ENCODE measurements at places on chromosomes 12 and 14.

DNA sequence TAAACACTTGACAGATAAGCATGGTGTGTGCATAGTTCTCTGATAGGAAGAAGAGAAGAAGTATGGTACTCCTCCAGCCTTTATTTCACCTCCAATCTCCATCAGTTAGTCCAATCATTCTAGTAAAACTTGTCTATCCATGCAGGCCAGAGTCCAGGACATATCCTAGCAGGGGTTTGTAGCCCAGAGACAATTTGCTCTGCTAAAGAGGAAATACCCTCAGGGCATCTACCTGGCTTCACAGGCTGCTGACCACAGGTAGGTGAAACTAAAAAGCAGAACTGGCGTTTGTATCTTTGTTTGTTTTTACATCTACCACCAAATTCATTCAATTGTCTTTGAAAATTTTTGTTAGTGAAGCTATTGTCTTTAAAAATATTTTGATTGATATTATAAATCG, 717.6 kb downstream of the FSCB start:
- no peak for DNase-seq

DNA sequence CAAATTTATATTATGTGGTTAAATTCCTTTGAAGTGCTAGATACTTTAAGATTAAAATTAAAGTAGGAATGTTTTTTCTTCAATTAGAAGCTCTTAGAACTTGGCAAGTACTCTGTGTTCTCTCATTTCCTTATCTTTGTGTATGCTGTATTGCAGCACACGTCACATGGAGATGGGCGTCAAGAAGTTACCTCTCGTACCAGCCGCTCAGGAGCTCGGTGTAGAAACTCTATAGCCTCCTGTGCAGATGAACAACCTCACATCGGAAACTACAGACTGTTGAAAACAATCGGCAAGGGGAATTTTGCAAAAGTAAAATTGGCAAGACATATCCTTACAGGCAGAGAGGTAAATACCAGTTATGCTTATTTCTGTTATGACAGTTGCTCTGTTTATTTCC, 19.7 kb downstream of the MARK3 start:
- no peak for DNase-seq

GRCh38 chr14:22689199-22689598, 45.0 kb upstream of the OR6J1 start:
- peak; percentile 99 for DNase-seq

DNA sequence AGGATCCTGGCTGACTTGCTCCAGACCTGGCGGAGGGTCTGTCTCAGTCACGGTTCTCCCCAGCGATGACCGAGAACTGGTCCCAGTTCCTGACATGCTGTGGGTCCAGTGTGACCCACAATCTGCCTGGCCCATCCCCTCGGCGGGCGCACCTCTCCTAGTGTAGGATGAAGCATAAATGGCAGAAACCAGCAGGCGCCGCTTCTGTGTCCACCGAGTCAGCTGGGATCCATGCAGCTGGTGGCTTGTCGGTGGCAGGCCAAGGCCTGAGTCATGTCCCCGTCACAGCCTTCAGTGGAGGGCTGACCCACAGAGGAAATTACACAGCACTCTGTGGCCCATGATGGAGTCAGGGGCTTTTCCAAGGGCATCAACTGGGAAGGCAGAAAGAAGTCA, 38.5 kb downstream of the NFKBIA start:
- DNase-seq: peak; percentile 26

GRCh38 chr14:20624495-20625070, 16.9 kb downstream of the OR6S1 start:
- DNase-seq: peak; percentile 81

DNA sequence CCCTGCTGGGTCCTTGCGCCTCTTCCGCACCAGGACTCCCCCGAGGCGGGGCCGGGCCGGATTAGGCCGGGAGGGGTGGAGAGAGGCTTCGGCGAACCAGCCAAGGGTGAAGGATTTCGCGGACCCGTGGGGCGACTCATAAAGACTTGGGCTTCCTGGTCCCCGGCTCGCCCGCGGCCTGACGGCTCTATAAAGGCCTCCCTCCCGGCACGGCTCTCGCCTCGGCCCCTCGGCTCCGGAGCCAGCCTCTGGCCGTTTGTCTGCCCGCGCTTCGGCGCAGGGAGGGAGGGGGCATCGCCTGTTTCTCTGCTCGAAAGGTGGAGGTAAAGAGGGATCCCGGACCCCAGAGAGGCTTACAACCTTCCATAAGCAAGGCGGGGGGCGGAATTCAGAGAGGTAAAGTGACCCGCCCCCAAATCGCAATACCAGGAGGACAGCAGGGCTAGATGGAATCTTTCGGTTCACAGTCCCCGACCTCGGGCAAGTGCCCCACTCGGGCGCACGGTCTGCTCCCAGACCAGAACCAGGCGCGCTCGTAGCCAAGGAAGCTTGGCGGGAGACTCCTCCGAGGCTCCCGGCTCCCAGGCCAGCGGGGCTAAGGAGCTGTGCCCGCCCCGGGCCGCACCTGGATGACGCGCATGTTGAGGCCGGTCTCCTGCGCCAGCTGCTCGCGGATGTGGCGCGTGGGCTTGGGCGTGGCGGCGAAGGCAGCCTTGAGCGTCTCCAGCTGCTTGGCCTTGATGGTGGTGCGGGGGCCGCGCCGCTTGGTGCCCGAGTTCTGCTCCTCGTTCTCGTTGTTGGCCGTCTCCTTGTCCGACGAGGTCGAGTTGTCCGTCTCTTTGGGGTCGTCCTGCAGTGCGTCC, 3.9 kb downstream of the LHX5 start:
- peak; percentile 49 for DNase-seq

GRCh38 chr12:128784030-128784760, 39.6 kb downstream of the SLC15A4 start:
- peak; percentile 29 for DNase-seq

DNA sequence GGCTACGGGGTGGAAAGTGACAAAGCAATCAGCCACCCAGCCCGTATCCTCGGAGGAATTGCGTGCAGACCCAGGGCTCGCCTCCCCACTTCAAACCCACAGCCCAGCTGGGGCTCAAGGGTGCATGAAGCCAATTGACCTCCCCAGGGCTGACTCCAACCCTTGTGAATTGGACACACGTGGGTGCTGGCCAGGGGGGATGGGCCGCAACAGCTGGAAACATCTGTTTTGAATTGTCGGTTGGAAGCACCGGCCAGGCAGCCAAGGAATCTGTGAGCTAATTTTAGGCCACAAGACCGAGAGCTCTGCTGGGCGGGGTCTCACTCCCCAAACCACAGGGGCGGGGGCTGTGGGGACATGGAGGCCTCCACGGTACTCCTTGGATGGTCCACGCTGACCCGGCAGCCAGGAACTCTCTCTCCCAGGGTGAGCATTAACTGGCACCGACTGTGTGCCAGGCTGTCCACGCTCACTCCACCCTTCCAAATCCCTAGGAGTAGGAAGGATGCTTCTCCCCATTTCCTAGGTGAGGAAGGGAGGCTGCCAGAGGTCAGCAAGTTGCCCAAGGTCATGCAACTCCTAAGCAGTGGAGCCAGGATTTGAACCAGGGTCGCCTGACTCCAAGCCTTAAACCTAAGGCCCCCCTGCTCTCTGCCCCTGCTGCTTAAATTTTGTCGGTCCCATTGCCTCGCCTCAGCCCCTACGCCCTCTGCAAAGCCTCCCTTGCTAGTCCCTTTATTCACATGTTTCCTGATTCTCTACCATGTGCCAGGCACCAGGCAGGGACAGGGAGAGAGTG, 11.9 kb upstream of the TMEM119 start:
- DNase-seq: no peak

DNA sequence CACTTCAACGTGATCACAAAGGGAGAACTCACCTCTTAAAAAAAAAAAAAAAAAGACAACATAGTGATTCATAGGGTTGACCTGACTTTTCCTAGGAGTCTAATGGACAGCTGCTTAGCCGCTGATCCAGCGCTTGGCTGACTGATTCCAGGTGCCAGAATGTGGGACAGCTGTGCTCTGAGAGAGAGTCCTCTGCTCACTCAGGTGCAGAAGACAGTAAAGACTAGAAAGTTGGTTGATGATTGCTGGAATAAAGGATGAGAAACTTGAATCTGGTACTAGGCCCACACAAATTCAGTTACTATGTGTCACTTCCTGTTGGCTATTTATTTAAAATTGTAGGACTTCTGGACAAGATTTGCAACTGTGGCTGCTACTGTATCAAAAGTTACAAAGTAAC, 229.4 kb downstream of the CHST11 start:
- peak; percentile 47 for DNase-seq

GRCh38 chr12:49764126-49764525, 22.8 kb downstream of the TMBIM6 start:
- DNase-seq: no peak

GRCh38 chr14:99321236-99321925, 49.4 kb upstream of the BCL11B start:
- DNase-seq: no peak

DNA sequence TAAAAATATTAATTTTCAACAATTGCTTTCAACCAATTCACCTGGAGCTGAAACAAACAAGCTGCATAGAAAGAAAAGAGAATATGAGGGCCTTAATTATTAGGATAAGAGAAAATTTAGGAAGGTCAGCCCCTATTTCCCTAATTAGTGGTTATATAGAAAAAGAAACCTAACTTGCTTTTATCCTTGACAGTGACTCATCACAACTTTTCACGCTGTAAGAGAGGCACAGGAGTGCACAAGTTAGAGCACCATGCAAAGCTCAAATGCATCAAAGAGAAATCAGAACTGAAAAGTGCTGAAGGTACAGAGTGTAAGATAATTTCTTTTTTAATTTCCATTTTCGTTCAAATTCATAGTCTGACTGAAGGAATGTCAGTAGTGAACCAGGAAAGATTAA, 4.7 kb downstream of the CLEC4D start:
- DNase-seq: no peak

GRCh38 chr12:127172861-127173260, 1094.1 kb upstream of the TMEM132C start:
- DNase-seq: no peak

GRCh38 chr12:131942671-131943070, 7.1 kb upstream of the EP400 start:
- no peak for DNase-seq

DNA sequence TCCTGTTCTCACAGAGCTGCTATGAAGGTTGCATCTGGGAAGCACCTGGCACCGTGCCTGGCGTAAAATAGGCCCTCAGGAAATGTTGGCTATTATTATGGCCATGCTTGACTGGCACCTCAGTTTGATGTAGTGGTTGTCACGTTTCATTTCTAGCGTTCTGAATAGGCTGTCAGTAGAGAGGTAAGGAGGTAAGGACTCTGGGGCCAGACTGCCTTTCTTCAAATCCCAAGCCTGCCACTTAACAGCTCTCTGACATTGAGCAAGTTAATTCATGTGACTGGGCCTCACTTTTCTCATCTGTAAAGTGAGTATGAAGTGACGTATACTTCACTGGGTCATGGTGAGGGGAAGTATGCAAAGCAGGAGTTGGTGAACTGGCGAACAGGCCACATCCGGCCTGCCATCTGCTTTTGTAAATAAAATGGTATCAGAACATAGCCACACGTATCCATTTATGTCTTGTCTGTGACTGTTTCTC, 196.2 kb downstream of the CACNA1C start:
- DNase-seq: no peak

DNA sequence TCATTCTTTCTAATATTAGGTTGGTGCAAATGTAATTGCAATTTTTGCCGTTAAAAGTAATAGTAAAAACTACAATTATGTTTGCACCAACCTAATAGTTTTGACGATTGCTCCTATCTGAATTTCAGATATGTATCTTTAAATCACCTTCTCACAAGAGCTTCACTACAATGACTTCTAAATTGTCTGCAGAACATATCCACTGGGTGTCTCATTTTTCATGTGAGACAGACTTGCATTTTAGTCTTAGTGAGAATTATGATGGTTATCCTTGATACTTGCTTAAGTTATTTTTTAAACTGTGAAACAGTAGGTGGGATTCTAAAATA, 84.6 kb downstream of the ITPR2 start:
- no peak for DNase-seq

DNA sequence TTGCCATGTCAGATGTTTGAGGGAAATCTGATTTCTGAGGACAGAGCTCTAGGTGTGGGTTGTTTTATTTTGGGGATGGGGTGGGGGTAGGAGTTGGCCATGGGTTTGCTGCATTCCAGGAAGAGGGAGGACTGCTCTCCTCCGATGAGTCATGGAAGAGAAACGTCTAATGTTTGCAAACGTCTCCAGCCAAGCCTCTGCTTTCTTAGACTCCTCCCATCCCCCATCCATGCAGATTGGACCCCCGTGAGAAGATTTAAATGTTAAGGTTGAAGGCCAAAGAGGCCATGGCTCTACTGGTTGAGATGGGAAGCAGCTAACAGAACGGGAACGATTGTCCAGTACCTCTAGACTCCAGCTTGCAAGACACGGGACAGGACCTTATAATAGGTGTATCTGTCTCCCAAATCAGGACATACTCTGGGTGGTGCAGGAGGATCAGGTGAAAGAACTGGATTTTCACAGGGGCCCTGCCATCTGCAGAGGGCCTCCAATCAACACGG, 11.4 kb upstream of the ATP2A2 start:
- DNase-seq: peak; percentile 74

DNA sequence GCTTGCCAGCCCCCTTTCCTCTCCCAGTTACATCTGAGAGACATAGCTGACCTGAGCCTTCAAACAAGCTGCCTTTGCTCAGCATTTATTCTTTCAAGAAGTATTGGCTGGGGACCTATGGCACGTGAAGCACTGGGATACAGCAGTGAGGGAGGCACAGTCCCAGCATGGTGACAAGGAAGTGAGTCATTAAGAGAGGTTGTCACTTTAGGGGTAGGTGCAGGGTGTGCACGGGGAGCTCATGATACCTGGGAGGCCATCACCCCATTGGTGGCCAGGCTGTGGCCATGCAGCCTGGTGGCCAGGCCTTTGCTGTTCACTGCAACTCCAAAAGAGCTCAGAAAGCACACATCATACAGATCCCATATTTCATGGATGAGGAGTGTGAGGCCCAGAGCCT, 5.7 kb upstream of the KRT75 start:
- DNase-seq: no peak

GRCh38 chr12:118430516-118430915, 54.2 kb downstream of the SUDS3 start:
- peak; percentile 37 for DNase-seq

DNA sequence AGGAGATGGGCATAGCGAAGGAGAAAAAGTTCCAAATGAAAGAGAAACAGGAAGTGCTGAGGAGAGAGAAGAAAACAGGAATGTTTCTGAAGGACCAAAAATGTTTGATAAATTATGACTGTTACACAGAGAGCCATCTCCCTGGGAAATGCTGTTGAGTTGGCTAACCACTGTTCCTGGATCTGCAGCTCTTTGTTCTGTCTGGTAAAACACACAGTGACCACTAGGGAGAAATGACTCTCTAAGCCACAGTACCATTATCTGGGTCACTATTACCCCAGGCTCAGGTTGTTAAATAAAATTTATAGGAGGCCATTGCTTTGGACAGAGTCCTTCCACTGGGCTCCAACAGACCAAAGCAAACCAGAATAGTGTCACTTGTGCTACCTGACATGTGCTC, 219.3 kb downstream of the CRADD start:
- DNase-seq: no peak

- no peak for DNase-seq
Measured at GRCh38 chr14:53947452-53948204, 9.0 kb downstream of the BMP4 start.

- no peak for DNase-seq
Measured at GRCh38 chr12:101582937-101583336, 11.8 kb upstream of the MYBPC1 start.

- DNase-seq: no peak
Measured at GRCh38 chr14:23044840-23045239, 2.8 kb downstream of the PSMB11 start.
